Pancreas (tissue), 10 donors: ENCODE measurements at places on chromosomes 5 and 9. TPM values are rescaled to one million over a fixed set of nuclear protein-coding genes. Genes with fewer than 3 reads are reported as not detected.
A peak's percentile ranks its signal among the peaks of the same experiment; 100 is the strongest.

GRCh38 chr5:10832987-10833386, 72.0 kb upstream of the DAP start:
- H3K4me1 ChIP-seq = no peaks in the 10 kb centered on the region
- DNase-seq = no peak
- H3K27me3 ChIP-seq = no peaks in the 10 kb centered on the region
- no peak overlapping the region for H3K4me3 ChIP-seq

SYK gene
- total RNA-seq = 13.8 TPM

GRCh38 chr5:126482591-126482990, 59.4 kb downstream of the GRAMD2B start:
- H3K27ac ChIP-seq = no peak overlapping the region
- H3K27me3 ChIP-seq = no peaks in the 10 kb centered on the region
- no peaks in the 10 kb centered on the region for H3K36me3 ChIP-seq

CCNG1 gene
- total RNA-seq = 116 TPM

CRHBP gene
- not detected for total RNA-seq

DNA sequence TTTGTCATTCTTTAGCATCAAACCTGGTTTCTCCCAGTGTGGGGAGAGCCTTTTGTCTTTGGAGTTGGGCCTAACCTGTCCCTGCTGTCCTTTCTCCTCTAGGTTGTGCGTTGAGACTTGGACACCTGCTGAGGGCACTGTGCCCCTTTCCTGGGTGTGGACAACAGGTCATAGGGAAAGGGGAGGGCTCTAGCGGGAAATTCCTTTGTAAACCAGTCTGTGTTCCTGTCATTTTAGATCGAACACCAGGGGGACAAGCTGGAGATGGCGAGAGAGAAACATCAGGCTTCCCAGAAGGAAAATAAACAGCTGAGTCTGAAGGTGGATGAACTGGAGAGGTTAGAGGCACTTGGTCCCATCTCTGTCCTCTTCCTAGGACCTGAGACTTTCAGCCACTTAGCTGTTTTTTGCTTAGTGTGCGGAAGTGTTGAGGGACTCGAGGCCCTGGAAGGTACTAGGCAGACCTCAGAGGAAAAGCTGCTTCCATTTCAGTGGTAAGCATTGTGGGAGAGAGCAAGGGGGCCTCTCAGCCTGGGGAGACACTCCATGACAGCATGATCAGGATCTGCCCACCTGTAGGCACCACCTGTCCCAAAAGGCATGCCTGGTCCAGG, 8.6 kb upstream of the GLE1 start:
- H3K4me3 ChIP-seq = no peak overlapping the region
- H3K27ac ChIP-seq = no peak overlapping the region
- H3K27me3 ChIP-seq = no peaks in the 10 kb centered on the region
- H3K4me1 ChIP-seq = no peaks in the 10 kb centered on the region

DNA sequence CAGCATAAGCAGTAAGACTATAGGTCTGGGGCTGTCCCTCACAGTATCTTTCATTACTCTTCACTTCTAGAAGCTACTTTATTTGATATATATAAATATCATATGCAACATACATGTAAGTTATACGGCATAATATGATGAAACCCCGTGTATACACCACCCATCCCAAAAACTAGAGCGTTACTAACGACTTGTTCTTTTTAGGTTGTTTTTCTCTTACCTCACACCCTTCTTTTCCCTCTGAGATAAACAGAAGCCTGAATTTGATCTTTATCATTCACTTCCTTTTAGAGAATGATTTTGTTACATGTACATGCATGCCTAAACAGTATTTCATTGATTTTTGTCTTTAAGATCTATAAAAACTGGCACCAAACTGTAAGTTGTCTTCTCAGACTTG, 3.7 kb downstream of the TRMO start:
- H3K4me3 ChIP-seq = no peak overlapping the region
- no peak overlapping the region for H3K27ac ChIP-seq
- no peaks in the 10 kb centered on the region for H3K36me3 ChIP-seq

DNA sequence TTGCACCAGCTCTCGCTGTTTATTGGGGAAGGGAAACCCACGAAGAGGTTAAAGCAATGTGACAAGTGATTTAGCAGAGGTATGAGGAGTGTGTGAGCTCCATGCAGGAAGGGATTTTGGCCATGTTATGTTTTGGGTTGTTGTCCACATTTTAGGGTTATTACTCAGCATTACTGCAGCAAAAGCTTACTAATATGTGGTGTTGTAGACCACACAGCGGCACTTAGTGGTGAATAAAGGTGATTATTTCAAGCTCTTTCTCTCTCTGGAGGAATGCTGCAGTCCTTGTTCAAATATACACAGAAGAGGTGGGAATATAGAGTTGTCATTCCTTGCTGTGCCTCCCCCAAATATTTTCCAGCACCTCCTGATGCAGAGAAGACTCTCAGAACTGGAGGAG, 29.7 kb upstream of the AKNA start:
- no peaks in the 10 kb centered on the region for H3K36me3 ChIP-seq

MLANA gene
- not detected for total RNA-seq

GRCh38 chr9:112378328-112379176, 1.4 kb upstream of the HSDL2 start:
- H3K36me3 ChIP-seq = no peaks in the 10 kb centered on the region
- peaks cover 8% of the 10 kb centered on the region for H3K4me1 ChIP-seq
- no peak for DNase-seq
- H3K4me3 ChIP-seq = peak overlapping the region; percentile 87
- no peaks in the 10 kb centered on the region for H3K27me3 ChIP-seq

DNA sequence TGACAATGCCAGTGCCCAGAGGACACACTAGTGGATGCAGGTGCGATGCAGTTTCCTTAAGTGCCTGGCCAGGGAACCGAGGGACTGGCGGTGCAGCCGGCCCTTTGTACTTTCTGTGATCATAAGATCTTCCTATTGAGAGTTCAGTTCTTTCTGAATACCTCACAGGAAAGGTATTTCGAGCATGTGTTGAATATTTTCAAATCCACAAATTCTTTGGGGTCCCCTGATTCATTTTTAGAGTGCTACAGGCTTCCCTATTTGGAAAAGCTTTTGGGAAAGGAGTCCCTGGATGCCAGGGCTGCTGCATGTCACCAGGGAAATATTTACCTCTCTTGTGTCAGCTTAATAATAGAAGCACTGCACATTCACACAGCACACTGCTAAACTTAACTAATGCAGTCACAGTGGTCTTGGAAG, 281.5 kb downstream of the GADD45G start:
- H3K27me3 ChIP-seq = no peaks in the 10 kb centered on the region
- H3K27ac ChIP-seq = no peak overlapping the region
- no peaks in the 10 kb centered on the region for H3K36me3 ChIP-seq
- no peak overlapping the region for H3K4me3 ChIP-seq
- no peaks in the 10 kb centered on the region for H3K4me1 ChIP-seq

- no peak for DNase-seq
- H3K27me3 ChIP-seq = no peaks in the 10 kb centered on the region
- no peaks in the 10 kb centered on the region for H3K4me1 ChIP-seq
- no peak overlapping the region for H3K4me3 ChIP-seq
Measured at GRCh38 chr5:32604800-32605765, 19.7 kb downstream of the SUB1 start.

TAF11L5 gene
- not detected for total RNA-seq
